Stimulated activated CD8-positive, alpha-beta memory T cell treated with anti-CD3 and anti-CD28 coated beads, Interleukin-7, amount 100 ng/mL, for 1 hour (primary cell): ENCODE measurements at places on chromosomes 2 and 18.

DNA sequence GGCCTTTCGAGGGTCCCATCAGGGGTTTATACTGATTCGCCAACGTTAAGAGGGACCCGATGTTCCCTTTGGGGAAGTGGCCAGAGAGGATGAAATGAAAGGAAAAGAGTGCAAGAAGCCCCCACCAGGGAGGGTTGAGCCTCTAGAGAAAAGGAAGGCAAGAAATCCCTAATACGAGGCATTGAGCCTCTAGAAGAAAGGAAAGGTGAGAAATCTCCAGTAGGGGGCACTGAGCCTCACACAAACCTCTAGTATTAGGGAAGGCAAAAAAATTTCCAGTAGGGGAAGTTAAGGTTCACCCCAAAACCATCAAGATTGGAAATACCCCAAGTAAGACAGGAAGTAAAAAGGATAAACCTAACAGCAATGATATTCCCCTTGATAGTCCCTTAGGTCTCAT, 9.8 kb upstream of the SAP130 start:
- no peak for DNase-seq

GRCh38 chr2:71615767-71616730, 162.7 kb downstream of the DYSF start:
- no peak for DNase-seq

GRCh38 chr2:2050446-2050845, 280.6 kb downstream of the MYT1L start:
- DNase-seq, result no peak

DNA sequence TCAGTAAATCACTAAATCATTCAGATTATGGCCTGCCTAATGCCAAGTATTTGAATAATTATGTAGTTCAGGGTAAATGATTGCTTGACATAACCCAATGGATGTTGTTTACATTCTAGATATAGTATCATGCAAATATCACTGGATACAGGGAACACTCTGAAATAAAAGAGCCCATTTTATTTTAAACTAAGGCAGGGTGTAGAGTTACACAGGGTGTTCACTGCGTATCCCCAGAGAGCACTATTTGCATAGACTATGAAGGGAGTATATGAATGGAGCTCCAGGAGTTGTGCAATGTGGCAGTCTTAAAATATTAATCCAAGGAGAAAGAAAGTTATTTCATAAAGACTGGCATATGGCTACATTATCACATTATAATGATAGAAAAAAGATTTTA, 701.1 kb upstream of the KLHL29 start:
- DNase-seq, result no peak
